ENCODE measurements at places on chromosomes 2 and 18.

DNA sequence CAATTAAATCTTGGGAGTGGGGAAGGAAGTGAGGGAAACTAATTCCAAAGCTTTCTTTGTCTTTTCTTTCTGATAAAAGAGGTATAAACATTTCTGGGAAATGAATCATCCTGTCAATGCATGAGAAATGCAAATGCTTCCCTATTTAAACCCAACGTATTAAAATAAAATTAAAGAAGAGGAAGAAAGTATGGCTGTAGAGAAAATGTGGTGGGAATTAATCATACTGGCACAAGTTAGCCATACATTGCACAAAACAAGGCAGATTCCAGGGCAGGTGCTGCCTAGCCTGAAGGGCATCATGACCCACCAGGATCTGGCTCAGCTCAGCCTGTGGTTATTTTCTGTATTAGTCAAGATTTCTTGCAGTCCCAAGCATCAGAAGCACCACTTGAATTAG lies 338.0 kb downstream of the NYAP2 start:
- DNase-seq, result no peak

- peak; percentile 30 for DNase-seq
Measured at GRCh38 chr2:146661473-146662096, 1183.2 kb upstream of the ACVR2A start.

DNA sequence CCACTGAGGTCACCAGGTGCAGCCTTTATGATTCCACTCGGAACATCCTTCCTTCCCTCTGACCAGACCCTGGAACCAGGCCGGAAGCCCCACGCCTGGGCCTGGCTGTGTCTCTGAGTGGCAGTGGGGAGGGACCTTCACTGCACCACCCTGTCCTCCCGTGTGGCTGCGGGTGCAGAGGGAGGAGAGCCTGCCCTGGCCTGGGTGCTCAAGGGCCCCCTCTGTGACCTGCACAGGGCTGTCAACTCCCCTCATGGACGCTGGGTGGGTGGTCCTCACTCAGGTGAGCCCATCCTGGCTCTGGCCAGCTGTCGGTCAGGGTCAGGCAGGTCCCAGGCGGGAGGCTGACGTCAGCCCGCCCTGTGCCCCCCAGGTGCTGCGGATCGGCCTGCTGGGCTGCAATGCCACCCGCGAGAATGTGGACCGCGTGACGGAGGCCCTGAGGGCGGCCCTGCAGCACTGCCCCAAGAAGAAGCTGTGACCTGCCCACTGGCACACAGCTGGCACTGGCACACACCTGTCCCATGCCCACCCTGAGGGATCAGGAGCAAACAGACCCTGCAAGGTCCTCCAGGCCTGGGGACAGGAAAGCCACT lies 9.8 kb downstream of the AGXT start:
- no peak for DNase-seq

DNA sequence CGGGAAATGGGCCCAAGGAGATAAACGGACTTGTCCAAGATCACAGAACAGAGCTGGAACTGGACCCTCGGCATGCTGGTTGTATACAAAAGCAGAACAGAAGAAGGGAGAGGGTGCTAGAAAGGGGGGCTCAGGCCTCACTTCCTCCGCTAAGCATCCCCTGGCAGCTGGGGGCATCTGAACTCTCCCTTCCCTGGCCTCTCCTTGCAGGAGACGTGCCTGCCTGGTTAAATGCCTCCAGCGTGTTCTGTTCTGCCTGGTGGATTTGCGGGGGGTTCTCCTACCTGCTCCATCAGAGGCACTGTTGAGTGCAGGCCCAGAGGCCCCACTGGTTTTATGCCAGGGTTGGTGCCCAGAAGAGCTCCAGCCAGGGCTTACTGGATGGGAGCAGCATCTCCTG lies 124.7 kb downstream of the ZFP36L2 start:
- no peak for DNase-seq

- no peak for DNase-seq
Measured at GRCh38 chr2:44931198-44931780, 10.2 kb upstream of the SIX3 start.

- DNase-seq, result no peak
Measured at GRCh38 chr2:85771486-85771885, 17.7 kb downstream of the ATOH8 start.

DNA sequence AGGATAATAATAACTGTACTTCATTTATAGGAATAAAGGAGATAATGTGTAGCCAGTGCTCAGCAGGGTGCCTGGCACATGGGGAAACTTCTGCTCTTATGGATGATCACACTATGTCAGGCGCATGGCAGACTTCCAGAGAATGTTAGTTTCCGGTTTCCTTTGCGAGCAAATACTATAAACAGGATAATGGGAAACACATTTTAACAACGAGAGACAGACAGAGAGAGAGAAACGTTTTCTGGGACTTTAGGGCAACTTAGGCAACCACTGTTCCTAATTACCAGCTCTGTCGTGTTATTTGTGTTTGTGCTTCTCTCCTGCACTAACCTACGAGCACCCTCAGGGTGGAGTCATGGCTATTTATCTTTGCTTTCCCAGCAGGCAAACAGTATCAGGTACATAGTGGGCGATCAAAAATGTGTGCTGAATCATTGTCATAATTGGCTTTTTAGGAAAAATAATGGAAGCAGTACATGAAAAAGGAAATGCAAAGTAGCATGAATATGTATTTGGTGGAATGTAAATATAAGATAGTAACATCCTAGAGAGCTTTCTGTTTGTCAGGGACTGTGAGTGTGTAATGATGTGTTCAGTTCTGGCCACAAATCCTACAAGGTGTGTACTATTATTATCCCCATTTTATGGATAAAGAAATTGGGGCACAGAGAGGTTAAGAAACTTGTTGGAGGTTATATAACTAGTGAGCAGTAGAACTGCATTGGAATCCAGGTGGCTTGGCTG lies 36.8 kb upstream of the IGFBP2 start:
- peak; percentile 81 for DNase-seq

DNA sequence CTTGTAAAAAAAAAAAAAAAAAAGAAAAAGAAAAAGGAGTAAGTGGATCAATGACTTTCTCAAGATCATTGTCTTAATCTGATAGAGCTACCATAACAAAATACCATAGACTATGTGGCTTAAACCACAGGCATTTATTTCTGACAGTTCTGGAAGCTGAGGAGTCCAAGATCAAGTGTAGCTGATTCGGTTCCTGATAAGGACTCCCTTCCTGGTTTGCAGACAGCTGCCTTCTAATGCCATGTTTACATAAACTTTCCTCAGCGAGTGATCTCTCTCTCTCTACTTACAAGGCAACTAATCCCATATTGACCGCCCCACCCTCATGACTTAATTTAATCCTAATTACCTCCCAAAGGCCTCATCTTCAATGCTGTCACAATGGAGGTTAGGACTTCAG lies 36.5 kb upstream of the SIX2 start:
- DNase-seq, result no peak

- no peak for DNase-seq
Measured at GRCh38 chr2:45585267-45585861, 25.7 kb downstream of the SRBD1 start.

- no peak for DNase-seq
Measured at GRCh38 chr2:48601349-48601748, 16.3 kb upstream of the GTF2A1L start.

GRCh38 chr18:79741362-79741700 lies 56.4 kb upstream of the KCNG2 start:
- no peak for DNase-seq

GRCh38 chr2:88865801-88866371 lies 174.4 kb downstream of the RPIA start:
- DNase-seq, result no peak

GRCh38 chr2:118878531-118879149 lies 31.2 kb upstream of the EN1 start:
- no peak for DNase-seq

GRCh38 chr2:167127135-167127534 lies 238.9 kb downstream of the XIRP2 start:
- DNase-seq, result peak; percentile 2

DNA sequence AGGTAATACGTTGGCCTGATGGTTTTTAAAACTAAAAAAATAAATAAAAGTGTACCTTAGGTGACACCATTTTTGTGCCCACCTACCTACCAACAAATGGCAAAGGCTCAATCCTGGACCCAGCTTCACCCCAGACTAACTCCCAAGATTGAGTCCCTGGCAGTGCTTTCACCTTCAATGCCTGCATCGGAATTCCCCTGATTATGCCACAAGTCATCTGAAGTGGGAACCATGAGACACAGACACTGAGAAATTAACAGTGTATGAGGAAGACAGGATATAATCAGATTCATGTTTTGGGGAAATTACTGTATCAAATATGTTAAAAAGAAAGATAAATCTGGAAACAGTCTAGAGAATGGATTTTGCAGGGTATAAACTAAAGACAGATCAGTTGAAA lies 41.6 kb downstream of the ZBTB14 start:
- DNase-seq, result no peak

GRCh38 chr2:98946855-98947254 lies 10.8 kb upstream of the CRACDL start:
- DNase-seq, result no peak

DNA sequence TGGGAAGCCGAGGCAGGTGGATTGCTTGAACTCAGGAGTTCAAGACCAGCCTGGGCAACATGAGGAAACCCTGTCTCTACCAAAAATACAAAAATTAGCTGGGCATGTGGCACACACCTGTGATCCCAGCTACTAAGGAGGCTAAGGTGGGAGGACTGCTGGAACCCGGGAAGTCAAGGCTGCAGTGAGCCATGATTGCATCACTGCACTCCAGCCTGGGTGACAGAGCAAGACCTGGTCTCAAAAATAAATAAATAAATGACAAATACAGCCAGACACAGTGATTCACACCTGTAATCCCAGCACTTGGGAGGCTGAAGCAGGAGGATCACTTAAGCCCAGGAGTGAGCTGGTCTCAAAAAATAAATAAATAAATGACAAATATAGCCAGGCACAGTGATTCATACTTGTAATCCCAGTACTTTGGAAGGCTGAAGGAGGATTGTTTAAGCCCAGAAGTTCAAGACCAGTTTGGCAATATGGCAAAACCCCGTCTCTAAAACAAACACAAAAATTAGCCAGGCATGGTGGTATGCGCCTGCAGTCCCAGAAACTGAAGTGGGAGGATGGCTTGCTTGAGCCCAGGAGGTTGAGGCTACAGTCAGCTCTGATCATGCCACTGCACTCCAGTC lies 6.2 kb downstream of the KANSL3 start:
- DNase-seq, result no peak

- DNase-seq, result no peak
Measured at GRCh38 chr2:231932985-231933915, 7.1 kb upstream of the NPPC start.

DNA sequence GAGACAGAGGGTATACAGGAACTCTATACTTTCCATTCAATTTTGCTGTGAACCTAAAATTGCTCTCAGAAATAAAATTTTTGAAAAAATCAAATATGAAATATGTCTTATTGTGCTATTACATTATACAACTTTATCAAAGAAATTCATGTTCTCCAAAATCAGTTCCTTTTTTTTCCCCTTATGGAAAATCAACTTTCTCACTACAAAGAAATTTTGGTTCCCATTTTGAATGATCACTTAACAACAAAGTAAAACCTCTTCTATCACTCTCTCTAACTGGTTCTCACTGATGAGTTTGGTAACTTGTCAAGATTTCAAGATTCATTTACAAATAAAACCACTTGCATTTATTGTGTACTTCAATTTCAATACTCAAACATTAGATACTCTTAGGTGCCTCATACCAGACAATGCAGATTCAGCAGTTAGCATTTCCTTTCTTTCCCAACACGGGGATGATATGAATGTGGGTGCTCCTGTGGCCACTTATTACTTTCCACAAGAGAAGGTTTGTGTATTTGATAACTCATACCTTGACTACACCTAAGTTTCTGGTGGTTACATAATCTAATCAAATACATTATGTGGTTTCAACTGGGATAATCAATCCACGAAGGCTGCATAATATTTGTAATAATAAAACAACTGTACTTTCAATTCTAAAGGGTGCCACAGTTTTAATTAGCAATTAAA lies 6.4 kb downstream of the PSME4 start:
- DNase-seq, result no peak

DNA sequence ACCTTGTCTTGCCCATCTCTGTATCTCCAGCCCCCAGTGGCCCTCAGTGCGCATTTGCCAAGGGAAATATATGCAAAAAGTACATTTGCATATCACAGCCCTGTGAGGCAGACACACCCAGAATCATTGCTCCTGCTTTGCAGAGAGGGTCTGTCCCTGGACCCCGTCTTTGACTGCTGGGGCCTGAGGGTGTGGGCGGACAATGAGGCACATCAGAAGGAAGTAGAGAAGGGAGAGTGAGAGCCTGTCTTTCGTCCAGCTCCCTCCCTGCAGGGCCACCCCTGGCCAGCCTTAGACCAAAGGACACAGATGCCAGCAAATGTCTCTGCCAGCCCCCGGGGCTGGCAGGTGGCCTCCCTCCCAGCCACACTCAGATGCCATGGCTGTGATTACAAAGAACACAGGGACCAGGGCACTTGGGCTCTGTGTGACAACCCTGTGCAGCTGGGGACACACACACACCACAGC lies 516.2 kb upstream of the MYT1L start:
- no peak for DNase-seq

DNA sequence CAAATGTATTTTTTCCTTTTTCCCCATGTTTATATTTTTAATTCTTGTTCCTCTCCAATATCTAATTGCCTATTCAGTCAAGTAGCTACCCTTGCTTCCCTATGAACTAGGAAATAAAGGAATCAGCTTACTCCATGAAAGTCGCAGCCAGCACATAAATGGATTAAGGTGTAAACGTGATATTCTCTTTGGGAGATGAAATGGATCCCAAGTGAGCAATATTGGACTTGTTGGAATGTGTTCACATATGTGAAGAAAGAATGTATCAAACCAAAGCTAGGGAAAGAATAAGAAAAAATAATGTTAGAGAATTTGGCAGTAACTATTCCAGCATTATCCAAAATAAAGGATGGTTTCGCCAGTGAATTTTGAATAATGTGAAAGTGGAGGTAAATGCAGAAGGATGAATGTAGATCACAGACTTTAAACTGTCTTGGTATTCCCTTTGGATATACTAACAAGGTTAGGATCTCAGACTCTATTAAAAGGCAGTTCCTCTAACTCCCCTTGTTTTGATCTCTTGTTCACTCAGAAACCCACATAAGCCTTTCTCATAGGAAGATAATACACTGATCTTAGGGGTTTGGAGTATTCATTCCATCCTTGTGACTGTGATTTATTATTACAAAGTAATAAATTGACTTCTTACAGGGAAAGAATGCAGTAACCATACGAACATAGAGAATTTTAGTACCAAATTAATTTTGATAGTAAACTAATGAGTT lies 208.1 kb downstream of the BABAM2 start:
- no peak for DNase-seq

GRCh38 chr2:12679550-12680072 lies 37.1 kb upstream of the TRIB2 start:
- no peak for DNase-seq

- no peak for DNase-seq
Measured at GRCh38 chr18:39909706-39910105, 2045.3 kb upstream of the PIK3C3 start.

GRCh38 chr18:5058768-5059695 lies 138.0 kb downstream of the AKAIN1 start:
- peak; percentile 35 for DNase-seq

- no peak for DNase-seq
Measured at GRCh38 chr2:54570925-54571694, 115.0 kb downstream of the SPTBN1 start.

GRCh38 chr2:74021407-74021755 lies 36.7 kb downstream of the TET3 start:
- no peak for DNase-seq

GRCh38 chr18:35507192-35507591 lies 9.4 kb upstream of the INO80C start:
- DNase-seq, result no peak
